ENCODE measurements at places on chromosomes 16 and 17.

DNA sequence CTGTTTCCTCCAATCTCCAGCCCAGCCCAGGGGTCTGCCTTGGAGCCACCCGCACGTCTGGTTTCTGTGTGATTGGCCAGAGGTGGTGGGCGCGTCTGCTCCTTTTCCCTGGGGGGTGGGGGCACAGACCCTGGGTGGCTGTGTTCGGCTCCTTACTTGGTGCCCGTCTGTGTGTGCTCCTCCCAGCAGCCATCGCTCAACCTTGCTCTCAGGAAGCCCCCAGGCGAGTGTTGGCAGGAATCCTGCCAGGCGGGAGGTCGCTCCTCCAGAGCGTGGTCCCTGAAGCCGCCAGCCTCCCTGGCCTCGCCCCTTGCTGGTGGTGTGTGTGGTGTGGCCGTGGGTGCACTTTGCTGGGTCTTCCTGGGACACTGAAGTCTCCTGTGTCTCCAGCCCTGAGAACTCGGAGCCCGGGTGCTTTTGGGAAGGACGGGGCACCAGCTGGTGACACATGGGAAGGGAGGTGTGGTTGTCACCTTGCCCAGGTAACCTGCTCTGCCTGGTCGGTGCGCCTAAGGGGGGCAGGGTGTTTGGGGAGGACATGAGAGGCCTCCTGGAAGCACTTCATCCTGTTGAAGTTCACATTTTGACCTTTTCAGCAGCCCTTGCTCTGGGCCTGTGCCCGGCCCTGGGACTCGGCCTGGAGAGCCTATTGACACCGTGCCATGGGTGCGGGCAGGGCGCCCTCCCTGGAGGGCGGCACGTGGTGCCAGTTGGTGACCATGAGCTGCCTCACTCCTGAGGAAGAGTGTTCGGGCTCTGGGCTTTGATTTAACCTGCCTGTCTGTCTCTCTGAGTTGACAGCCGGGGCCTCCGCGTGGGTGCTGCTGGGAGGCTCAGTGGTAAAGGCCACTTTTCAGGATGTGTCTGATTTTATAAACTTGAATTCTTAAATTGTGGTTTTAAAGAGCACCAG is 49.0 kb upstream of the ZNF750 start:
- no peak for DNase-seq

DNA sequence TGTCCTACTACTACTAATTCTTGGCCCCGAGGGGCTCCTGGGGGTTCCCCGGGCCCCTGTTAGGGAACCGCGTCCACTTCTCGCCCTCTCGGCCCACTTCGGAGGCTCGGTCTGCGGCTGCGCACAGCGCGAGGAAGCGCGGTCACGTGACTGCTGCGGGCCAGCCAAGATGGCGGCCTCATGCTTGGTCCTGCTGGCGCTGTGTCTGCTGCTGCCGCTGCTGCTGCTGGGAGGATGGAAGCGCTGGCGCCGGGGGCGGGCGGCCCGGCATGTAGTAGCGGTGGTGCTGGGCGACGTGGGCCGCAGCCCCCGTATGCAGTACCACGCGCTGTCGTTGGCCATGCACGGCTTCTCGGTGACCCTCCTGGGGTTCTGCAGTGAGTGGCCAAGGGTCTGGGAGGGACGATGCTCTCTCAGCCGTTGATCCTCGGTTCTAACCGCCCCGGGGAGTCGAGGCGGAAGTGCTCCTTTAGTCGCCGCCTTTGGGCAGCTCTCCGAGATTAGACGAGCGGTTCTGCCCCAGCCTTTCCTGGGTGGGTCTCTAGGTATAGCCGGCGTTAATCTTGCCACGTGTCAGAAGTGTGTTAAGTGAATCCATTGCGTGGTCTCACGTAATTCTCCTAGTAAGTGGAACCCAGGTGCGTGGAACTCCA is at the start of gene ALG1:
TSS of gene ALG1 (plus strand) at position 163 of the 653 bp plus-strand sequence. CDS start at position 170, 7 bp downstream.
- DNase-seq = peak; percentile 97

GRCh38 chr17:7816926-7817642 is 16.9 kb upstream of the KDM6B start:
- no peak for DNase-seq

GRCh38 chr16:83554096-83554495 is 253.7 kb upstream of the HSBP1 start:
- DNase-seq = no peak

GRCh38 chr17:5500589-5501391 is 14.4 kb downstream of the MIS12 start:
- peak; percentile 93 for DNase-seq

DNA sequence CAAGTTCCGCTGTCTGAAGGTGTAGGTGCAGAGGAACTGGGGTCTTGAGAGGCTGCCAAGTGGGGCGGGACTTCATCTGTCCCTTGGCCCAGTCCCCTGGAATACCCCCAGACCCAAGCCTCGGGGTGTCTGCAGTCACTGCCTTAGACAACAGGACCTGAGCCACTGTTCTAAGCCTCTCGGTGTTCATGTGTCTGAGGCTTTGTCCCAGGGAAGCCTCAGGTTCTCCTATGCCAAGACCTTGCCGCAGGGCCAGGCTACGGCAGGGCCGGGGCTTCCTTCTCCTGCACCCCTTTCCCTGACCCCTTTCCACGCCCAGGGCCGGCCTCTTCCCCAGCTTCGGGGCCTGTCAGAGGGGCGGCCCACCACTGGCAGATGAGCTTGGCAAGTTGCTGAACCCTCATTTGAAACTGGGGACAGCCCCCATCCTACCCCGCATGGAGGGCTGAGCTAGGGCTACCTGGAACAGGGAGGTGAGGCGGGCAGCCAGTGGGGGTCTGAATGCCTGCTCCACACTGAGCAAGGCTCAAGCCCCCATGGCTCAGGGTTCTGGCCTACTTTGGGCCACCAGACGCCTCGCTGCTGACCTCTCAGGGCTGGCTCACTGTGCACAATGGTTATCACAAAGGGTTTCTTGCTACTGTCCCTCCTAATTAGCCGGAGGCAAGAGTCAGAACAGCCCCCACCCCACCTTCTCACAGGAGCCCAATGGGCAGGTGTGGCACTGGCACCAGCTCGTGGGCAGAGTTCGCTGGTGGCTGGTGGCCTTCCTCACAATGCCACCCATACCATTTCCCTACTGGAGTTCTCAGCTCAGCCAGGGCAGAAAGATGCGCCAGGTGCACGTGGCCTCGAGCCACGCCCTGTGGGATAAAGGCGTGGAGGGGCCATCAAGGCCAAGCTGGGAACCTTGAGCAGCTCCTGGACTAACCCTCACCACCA is 7.1 kb downstream of the LITAFD start:
- no peak for DNase-seq

DNA sequence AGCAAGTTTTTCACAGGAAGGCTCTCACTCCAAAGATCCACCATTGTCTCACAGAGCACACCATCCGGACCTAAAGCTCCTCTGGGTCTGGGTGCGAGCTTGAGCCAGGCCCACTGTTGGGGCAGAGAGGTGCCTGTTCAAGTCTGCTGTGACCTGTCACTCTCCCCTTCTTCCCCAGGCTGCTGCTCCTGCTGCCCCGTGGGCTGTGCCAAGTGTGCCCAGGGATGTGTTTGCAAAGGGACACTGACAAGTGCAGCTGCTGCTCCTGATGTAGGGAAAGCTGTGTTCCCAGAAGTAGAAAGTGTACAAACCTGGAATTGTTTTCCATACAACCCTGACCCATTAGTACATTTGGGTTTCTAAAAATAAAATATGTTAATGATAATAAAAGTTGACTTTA is 4.8 kb upstream of the MT1X start:
- DNase-seq = no peak

- DNase-seq = no peak
Observed at GRCh38 chr17:2338315-2338657, 985 bp downstream of the SGSM2 start.

GRCh38 chr16:24119807-24120206 is 136.3 kb upstream of the CACNG3 start:
- DNase-seq = no peak

GRCh38 chr16:75682308-75682707 is 5.5 kb upstream of the CPHXL2 start:
- DNase-seq = no peak

DNA sequence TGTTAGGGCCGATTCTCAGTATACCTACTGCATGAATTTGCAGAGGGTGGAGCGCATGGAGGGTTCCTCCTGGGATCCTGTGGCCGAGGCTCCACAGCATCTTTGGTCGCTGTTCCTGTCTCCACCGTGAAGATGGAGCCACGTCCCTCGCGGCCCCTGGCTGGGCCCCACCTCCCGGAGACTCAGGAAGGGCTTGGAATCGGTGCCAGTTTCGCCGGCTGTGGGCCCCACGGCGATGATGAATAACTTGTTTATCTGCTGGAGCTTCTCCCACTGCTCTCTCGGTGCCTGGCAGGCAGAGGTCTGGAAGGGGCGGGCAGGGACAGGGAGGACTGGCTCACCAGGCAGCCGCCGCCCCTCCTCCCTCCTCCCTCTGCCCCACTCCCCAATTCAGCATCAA is 8.1 kb downstream of the SLC5A11 start:
- no peak for DNase-seq

DNA sequence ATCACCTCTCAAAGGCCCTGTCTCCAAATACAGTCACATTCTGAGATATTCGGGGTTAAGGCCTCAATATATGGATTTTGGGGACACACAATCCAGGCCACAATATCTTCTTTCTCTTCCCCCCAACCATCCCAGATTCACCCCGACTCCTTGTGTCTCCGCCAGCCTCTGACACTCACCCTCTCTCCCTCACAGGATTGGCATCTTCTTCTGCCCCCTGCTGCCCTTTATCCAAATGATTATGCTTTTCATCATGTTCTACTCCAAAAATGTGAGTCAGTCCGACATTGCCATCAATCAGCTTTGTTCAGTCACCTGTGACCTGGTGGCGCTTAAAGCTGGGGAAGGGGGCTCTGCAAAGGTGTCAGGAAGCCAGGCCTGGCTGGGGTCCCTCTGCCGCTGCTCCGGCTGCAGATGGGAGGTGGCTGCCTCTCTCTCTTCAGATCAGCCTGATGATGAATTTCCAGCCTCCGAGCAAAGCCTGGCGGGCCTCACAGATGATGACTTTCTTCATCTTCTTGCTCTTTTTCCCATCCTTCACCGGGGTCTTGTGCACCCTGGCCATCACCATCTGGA is 35.1 kb downstream of the GDE1 start:
- DNase-seq = no peak

DNA sequence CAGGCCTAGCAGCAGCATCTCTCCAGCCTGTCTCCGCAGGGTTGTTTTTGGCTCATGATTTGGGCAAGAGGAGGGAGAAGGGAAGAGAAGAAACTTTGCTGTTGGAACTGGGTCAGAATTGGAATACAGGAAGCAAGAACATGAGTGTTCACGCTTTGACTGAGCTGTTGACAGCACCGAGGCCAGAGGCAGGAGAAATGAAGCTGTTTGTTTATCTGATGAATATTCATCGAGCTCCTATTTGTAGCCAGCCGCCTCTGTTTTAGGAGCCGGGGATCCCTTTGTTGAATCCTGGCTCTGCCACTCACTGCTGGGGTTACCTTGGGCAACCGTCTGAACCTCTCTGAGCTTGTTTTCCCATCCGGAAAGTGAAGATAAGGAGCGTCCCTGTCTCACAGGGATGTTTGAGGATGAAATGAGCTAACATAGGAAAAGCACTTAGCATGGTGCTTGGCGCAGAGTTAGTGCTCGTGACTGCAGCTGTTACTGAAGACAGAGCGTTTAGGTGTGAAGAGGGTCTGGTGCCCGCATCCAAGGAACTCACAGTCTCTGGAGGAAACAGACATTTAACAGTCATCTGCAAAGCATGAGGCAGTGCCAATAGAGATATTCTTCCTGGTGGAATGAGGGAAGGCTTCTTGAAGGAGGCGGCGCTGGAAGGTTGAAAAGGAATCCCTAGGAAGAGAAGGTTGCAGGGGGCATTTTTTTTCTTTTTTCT is 29.2 kb downstream of the RAP1GAP2 start:
- no peak for DNase-seq

- no peak for DNase-seq
Observed at GRCh38 chr16:84179612-84180320, 7.1 kb downstream of the TAF1C start.

DNA sequence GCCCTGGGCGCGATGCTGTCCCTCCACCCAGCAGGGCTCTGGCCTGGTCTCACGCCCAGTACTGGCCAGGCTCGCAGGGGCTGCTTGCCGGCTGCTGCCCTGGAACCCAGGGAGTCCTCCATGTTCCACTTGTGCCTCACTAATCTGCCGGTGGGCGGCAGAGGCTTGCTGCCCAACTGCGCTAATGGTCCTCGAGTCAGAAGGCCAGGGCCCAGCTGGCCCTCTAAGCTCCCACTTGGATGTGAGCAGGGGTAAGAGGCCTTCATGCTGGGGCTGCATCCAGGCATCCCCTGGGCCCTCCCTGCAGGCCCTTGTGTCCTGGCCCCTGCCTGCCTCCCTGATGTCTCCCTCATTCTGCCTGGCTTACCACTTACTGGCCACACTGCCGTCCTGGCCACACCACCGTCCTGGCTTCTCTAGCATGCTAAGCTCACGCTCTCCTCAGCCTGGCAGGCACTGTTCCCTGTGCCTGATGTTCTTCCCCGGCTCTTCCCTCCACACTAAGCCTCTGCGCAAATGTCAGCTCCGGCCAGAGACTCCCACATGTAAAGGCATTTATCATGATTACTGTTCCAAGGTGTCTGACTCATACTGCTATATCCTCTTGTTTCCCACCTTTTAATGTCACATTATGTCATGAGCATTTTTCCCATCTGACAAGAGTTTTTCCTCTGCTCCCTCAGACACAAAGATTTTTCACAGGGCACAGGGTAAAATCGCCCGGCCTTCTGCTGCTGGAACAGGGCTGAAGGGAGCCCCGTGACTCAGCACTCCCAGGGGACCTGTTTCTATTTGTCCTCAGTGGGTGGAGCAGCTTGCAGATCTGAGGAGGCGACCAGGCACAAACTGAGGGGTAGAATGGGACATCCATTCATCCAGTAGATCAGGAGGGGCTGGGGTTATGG is 15.9 kb downstream of the B9D1 start:
- DNase-seq = peak; percentile 76

DNA sequence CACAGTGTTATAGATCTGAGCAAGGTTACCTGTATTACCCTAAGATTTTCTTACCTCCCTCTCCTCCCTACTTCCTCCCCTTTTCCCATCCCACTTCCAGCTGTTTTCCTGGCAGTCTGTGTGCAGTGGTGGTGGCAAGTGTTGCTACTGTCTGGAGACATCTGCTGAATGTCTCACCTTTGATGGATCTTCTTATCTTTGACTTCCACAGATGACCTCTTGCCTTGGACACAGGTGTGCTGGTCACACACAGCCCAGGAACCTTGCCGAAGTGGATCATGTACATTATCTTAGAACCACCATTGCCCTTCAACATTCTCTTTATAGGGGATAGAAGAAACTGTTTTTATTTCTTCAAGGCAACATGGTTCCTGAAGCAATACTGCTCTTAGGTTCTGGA is 245.1 kb downstream of the UTP18 start:
- DNase-seq = no peak

All from kidney (tissue), 22 donors.